ENCODE measurements at places on chromosomes 13 and 19.
A peak's percentile ranks its signal among the peaks of the same experiment; 100 is the strongest.

DNA sequence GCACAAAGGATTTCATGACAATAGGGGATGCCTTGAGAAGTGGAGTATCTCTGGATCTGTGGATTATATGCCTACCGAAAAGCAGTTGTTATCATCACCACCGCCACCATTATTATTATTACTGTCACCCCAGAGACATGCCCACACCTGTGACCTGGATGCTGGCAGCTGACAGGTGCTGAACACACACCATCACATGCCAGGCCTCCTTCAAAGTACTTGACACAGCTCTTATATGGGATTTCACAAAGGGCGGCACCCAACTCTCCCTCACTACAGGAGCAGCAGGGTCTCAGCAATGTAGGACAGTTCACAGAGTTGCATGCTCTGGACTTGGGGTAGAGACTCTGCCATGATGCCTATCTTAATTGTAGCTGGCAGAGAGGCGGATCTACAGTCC is 5.6 kb upstream of the GPR42 start:
- DNase-seq, result no peak

DNA sequence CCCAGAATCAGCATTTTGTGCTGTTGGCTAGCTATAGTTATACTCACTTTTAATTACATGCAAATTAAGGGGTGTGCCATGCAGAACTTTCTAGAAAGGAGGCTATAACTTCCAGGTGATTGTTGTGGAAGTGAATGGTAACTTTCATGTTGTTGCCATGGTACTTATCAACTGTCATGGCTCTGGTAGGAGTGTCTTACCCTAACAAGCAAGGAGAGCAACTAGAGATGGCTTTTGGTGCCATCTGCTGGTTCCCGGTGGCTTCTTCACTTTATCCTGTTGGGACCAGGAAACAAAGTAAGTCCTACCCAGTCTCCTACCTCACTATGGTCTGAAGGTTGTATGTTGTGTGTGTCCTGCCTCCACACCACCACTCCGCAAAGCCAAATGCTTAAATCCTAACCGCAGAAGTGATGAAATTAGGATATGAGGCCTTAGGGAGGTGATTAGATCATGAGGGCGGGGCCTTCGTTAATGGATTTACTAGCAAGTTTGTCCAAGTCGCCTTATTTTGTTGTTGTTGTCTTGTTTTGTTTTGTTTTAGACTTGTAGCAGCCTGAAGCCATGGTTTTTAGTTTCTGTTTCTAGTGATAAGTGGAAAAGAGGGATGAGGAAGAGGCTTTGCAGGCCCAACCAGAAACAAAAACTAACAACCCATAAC is 22.6 kb downstream of the FBXL12 start:
- DNase-seq, result peak; percentile 87

- no peak for DNase-seq
These were observed 1567.8 kb upstream of the SLC10A2 start for GRCh38 chr13:104634016-104634415.

DNA sequence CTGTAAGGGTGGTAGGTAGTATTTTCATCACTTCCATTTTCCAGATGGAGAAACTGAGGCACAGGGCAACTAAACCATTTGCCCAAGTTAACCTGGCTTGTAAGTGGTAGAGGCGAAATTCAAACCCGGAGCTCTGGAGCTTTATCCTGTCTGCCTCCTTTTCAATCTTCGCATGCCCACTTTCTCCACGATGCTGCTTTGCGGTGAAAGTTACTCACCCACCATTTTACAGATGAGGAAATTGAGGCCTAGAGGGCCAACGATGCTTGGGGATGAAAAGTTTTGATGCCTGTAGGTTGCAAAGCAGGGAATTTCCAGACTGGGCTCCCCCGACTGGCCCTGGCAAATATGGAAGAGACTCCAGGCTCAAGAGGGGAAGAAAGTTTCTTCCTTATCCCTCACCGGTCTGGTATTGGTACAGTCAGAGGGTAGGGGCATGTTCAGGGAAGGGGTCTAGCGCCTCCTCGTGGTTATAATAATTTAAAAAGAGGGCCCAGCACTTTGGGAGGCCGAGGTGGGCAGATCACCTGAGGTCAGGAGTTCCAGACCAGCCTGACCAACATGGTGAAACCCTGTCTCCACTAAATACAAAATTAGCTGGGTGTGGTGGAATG is 1.9 kb upstream of the SH2D3A start:
- peak; percentile 15 for DNase-seq

GRCh38 chr13:85771856-85772255 is 27.4 kb downstream of the SLITRK6 start:
- no peak for DNase-seq

DNA sequence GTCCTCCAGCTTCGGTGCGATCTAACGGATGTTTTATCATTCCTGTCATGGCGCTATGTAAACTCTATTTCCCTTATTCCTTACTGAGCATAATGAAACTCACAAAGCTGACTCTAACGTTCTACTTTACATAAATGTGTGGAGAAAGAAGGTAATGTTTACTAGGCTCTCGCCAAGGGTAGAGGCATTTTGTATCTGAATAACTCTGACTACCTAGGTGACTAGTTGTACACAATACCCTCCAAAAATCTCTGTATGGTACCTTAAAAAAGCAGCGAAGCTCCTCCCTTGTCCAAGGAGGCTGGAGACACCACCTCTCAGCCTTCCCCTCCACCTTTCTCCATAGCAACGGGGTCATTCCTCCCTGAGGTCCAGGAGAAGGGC is 316 bp upstream of the ZNF530 start:
- DNase-seq, result no peak

GRCh38 chr19:50331221-50331993 is 2.2 kb upstream of the KCNC3 start:
- no peak for DNase-seq

DNA sequence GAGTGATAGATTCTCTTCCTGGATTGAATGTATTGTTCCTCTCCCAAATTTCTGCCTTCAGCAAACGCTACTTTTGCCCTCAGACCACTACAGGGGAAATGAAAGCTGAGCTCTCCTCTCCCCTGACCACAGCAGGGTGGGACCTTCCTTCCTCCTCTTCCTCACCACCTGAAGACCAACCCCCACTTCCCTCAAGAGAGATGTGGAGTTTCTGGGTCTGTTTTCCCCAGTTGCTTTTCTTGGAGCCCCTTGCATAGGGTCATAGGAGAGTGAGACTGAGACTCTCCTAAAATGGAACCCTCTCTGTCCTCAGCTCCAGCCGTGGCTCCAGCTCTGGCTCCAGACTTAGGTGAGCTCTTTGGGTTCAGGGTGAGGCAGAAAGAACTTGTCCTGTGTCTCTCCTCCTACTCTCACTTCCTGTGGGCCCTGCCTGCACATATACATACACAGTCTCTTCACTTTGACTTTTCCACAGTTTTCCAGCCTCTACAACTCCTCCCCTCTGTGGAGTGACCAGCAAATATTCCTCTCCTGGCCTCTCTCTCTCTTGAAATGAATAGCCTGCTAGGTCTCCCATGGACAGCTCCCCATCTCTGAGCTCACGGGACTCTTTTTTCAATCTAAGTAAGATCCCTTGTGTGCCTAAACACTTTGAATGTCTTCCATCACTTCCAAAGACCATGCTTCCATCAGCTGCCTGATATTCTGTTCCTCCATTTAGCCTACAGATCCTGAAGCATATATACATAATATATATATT is 19.2 kb upstream of the ZNF175 start:
- DNase-seq, result no peak

- no peak for DNase-seq
These were observed 6.6 kb downstream of the C19orf25 start for GRCh38 chr19:1472231-1473084.

- DNase-seq, result peak; percentile 22
These were observed 11.3 kb downstream of the STAP2 start for GRCh38 chr19:4327252-4327876.

GRCh38 chr13:99639126-99639525 is 137.9 kb downstream of the TM9SF2 start:
- DNase-seq, result no peak

DNA sequence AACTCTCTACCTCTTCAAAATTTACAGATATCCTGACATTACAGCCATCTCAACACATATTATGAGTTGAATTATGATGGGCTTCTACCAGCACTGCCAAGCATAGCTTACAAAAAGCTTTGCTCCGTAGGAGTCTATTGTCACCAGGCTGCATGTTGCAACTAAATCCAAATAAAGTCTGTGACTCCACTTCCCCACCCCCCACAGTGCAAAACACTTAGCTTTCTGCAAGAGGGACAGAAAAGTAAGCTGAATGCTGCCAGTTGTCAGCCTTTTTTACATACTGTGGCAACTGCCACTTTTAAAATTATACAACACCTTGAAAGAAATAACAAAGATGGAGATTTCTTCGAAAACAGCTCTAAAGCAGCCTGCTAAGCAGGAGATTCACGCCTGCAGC is 189.1 kb downstream of the FGF14 start:
- DNase-seq, result no peak

DNA sequence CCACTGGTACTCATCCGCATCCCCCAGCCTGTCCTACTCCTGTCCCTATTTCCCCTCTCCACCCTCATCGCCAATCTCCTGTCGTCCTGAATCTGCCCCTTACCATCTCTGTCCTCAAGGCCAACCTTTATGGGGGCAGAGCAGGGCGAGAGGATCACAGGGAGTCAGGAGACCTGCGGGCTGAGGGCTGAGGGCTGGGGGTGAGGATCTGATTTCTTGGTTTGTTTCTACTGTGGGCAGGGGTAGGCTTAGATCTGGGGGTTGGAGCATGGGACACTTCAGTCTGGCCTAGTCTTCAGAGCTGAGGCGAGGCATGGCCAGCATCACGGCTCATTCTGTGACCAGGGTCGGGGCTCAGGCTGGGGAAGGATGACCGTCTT is 16.5 kb upstream of the ERCC1 start:
- no peak for DNase-seq

DNA sequence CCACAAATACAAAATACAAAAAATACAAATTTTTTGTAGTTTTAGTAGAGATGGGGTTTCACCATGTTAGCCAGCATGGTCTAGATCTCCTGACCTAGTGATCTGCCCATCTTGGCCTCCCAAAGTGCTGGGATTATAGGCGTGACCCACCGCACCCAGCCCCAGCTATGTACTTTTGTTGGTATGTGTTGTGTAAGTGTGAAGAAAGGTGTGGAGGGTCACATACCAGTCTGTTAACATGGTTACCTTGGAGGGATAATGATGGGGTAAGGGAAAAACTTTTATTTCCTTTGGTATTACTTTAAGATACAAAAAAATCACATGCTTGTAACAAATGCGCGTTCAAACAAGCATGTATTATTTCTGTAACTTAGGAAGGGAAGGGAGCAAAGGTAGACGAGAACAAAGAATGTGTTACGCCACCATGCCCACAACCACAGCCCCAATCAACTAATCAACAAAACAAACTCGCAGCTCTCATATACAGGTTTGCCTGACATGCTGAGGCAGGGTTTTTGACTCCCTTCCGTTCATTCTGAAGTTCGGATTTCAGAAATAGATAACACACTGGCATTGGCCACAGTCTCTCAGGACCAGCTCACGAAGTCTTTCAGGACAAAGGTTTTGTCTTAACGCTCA is 13.5 kb upstream of the VWA8 start:
- no peak for DNase-seq

DNA sequence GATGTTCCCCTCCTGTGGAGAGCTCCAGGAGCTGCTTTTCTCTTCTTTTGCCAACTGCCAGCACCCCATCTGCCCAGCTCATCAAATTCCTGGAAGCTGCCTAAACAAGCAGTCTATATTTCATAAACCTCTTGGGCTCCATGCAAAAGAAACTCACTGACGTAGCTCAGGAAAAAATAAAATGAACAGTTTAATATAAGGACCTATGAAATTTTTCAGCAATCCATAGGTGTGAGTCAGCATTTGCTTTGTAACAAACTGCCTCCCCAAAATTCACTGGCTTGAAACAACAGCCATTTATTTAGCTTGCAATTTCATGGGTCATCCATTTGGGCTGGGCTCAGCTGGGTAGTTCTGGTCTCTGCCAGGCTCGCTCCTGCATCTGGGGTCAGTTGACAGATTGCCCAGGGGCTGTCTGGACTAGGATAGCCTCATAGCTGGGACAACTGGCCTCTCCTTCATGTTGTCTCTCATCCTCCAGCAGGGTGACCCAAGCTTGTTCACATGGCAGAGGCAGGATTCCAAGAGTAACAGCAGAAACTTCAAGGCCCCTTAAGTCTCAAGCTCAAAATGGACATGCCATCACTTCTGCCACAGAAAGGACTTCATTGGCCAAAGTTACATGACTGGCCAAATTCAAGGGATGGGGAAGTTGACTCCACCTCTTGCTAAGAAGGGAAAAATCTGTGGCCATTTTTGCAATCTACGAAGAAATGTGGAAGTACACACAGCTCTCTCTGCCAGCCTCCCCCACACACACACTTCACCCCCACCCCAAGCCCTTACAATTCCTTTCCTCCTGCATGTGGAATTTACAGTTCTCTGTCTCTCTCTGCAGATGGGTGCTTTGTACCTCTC is 7.9 kb upstream of the PVR start:
- DNase-seq, result peak; percentile 68

DNA sequence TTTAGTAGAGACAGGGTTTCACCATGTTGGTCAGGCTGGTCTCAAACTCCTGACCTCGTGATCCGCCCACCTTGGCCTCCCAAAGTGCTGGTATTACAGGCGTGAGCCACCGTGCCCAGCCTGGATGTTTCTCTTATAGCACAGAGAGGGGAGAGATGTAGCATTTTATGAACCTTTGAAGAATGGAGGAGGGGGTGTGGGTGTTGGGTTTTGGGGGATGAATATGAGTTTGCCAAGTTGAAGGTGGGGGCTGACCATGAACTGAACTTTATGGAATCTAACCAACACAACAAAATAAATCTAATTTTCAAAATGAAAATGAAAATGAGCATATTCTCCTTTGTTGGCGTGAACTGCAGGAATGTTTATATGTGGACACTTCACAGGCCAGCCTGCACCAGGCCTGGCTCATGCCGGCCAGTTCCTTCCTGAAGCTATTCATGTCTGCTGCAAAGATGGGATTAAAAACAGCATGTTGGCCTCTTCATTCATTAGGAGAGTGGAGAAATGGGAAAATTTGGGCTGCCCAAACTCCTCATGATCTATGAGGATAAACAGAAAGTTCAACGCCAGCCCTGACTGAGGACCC is 39.5 kb upstream of the HOMER3 start:
- no peak for DNase-seq

GRCh38 chr13:106602178-106602577 is 34.2 kb upstream of the ARGLU1 start:
- DNase-seq, result no peak

DNA sequence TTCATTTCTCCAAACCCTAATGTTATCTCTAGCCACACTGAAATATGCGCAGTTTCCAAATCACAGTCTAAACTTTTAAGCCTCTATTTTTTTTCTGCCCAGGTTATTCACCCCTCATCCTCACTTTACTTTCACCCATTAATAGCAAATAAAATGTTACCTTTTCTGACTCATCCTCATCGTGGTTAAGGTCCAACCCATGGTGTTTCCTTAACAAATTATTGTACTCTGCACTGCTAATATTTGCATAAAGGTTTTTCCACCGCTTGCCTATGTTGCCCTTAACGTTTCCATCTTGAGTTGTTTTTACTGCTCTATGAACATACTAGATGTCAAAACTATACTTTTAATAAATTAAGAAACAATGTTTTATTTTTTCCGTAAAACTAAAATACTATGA is 780.9 kb upstream of the KLHL1 start:
- no peak for DNase-seq

DNA sequence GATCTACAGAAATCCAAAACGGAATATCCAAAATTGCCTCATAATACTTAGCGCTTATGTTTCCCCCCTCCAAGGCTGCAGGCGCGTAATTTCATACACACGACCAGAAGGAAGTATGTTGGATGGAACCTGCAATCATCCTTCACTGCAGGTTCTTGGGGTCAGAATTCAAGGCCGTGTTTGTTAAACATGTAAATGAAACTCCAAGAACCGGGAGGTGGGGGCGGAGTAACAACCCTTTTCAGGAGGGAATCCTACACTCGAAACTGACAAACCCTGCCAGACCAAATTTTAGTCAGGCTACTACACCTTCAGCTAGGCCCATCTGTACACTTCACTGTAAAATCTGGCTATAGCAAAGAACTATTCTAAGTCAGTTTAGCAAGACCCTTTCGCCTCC is 1.3 kb downstream of the ZNF607 start:
- DNase-seq, result no peak

All from AG10803 (cell line).